ENCODE measurements at places on chromosomes 3 and 15. TPM values are rescaled to one million over a fixed set of nuclear protein-coding genes. Genes with fewer than 3 reads are reported as not detected.

Gene NLGN1
- not detected for total RNA-seq

Gene IL17RB
- total RNA-seq = 3.8 TPM

Gene AMOTL2
- total RNA-seq = not detected

Gene GATM
- 15.7 TPM for total RNA-seq

Gene LINGO1
- total RNA-seq = not detected

Gene SPTSSB
- total RNA-seq = not detected

Gene RARRES1
- total RNA-seq = not detected

Gene IFRD2
- total RNA-seq = 92.2 TPM

Gene RHO
- total RNA-seq = not detected

Gene CYP1A2
- not detected for total RNA-seq
